Fibroblast of the aortic adventitia (primary cell): ENCODE measurements at places on chromosomes 16 and 17. TPM values are rescaled to one million over a fixed set of nuclear protein-coding genes. Genes with fewer than 3 reads are reported as not detected.

DNA sequence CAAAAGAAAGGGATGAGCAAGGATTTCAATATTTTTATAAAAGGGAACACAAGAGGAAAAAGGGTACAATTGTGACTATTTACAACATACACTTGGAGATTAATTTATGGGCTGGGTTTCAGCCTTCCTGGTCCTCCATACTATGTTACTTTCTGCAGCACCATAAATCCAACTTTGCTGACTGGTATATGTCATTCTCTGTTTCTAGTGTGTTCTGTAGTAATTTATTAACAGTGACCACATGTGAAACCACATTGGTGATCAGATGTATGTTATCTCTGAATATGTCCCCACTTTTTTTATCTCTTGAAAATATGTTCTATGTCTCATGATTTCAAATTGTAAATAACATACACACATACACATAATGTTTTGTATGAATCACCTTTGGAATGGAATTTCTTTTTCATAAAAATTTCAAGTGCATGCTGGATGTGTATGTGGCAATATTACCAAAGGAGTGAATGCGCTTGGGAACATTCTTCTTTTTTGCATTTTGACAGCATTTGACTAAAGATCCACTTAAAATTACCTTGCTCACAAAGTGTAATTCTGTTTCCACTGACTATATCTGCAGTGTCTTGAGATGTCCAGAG, 2.9 kb upstream of the LYRM9 start:
- DNase-seq = no peak

DNA sequence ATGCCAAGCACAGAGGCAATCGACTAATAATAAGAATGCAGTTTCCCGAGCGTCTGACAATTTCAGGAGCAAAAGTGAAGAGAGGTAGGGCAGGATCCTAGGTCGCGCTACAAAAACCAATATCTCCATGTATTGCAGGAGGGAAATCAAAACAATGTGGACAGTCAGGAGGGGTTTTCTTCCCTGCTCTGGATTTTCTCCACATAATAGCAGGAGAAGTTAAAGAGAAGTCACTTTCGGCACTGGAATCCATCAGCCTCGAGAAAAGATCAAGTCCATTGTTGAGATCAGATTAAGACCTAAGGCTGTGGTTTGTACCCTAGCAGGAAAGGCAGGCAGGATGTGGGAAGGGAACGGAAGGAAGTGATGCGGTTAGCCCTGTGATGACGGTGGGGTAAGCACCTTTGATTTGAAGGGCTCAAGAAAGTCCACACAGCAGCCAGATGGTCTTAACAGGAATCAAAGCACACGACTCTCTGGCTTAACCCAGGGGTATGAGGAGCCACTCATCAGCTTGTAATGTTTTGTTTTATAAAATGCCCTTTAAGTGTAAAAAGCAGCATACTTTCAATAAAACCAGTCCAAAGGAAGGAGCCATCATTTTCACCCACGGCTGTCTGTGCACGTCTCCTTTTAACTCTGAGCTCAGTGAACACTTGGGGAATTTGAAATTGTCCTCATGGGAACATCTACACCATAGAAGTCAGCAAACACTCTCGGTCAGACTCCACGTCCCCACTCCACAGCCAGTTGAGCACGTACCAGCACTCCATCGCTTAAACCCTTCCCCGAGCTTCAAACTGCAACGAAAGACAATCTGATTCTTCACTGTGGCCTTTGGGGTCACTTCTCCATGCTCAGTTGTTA, 15.8 kb upstream of the AKTIP start:
- DNase-seq = peak; percentile 72

DNA sequence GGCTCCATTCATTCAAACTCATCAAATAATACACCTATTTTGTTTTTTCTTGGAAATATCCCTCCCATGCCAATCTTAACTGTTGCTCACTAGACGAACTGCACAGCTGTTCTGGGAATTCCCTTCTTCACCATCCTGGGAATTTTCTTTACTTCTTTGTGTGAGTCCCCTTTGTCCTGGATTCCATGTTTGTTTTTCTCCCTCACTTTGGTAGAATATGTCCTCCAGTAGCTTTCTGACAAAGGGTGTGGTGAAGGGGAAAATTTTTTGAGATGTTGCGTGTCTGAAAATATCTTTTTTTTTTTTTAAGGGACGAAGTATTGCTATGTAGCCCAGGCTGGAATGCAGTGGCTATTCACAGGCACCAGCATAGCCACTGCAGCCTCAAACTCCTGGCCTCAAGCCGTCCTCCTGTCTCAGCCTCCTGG, 17.2 kb upstream of the UTP6 start:
- DNase-seq = no peak

GRCh38 chr17:47611372-47612350, 38.1 kb upstream of the KPNB1 start:
- no peak for DNase-seq

DNA sequence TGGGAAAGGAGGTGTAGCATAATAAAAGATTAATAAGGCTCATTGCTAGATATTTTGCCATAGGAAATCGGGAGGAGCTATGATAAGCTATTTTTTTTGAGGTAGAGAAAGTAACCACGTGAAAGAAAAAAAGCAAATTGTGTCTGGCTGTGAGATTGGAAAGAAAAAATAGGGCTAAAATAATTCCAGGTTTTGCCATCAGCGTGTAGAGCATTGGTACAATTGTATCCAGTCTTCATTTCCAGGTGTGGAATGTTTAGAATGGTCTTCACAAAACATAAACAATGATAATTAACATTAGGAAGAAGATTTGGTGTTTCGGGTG, 1.1 kb downstream of the TANC2 start:
- no peak for DNase-seq

DNA sequence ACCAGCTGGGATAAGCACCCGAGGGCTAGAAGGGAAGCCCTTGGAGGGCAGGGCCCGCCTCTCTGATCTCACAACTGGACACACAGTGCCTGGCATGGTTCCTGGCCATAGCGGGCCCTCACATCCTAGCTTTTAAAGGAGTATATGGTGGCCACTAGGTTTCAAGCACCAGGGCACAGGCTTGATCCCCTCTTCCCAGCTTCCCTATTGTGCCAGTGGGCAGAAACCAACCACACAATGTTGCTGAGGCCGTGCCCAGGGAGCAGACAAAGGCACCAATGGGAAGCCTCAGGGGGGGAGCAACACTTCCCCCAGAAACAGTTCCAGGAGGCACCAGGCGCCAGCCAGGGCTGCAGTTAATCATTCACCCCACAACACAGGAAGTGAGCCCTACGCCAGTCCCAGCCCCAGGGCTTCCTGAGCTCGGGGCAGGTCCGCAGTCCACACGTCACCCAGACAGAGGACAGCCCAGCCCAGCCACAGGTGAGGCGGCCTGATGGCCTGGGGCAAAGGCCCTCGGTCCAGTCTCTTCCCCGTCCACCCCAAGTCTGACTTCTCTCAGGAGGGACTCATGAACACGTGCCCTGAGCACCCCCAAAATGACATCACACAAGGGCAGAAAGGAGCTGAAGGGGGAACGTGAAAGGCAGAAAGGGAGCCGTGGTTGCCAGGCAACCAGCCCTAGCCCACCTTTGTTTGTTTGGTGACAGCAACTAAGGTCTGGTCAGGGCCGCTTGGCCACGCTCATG, 12.8 kb downstream of the SMIM5 start:
- DNase-seq = no peak

GRCh38 chr17:61488878-61489718, 36.9 kb downstream of the TBX4 start:
- DNase-seq = no peak

GRCh38 chr16:72125635-72126428, 32.2 kb downstream of the DHX38 start:
- DNase-seq = no peak

- DNase-seq = no peak
These were observed 19.4 kb downstream of the CLUH start for GRCh38 chr17:2691965-2692780.

DNA sequence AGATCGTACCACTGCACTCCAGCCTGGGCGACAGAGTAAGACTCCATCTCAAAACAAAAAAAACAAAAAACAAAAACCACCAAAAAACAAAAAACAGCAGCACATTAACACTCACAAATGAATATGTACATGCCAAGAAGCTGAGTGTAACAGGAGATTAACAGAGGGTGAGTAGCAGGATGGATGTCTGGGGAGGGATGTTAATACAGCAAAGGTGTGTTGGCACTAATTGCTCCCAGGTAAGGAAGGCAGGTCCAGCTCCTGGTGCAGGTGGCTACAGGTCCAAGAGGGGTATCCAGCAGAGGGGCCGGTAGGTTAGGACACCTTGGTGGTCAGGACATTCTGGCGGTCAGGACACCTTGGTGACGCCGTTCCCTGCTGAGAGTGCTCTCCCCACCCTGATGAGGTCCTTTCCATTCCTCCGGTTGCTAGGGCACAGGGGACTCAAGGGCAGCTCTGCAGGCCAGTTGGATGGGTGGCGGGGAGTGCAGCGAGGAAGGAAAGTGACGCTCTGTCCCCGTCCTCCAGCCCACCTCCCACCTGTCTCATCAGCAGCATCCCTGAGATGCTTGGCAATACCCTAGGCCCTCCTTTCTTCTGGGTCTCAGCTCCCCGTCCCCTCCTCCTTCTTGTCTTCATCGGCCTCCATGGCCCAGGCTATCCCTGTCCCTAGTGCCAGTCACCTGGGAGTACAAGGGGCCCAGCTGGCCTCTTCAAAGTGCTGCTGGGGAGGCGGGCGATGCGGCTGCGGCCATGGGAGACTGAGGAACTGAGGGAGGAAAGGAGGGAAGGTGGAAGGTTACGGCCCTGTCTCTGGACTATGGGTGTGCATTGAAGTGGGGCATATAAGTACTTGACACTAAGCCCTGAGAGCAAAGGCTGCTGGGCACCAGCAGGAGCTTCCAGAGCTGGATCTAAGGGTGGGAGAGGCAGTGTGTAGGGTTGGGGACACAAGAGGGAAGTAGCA, 10.7 kb upstream of the GFAP start:
- DNase-seq = no peak

DNA sequence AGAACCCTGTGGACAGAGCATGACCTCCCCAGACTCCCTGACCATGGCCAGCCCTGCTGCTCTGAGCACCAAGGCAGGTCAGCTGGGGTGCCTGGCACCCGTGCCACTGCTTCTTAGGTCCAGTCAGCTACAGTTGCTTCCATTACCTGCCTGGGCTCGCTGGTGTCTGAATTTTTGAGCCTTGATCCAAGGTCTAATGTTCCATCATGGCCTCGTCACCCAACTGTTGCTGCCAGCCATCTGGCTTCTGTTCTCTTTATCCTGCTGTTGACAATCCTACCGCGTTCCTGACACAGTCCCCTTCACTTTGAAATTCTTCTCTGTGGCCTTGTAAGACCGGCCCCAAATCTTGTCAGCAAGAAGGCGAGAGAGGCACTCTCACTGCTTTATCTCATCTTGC, 16.7 kb downstream of the GLYR1 start:
- DNase-seq = no peak

DNA sequence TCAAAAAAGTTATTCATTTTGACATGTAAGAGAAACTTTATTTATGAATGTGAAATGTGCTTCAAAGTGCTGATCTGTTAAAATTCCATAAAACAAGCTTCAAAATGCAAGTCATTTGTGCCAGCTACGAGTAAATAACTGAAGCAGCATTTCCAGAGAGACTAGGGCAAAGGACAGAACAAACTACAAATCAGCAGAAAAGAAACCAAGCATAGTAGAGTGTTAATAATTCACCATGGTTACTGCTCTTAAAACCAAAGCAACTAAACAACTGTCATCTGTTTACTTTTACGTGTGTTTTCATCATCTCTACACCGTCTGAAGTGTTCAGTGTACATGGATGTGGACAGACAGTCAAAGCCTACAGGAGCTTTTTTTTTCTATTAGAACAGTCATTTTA, 1.6 kb upstream of the ASPA start:
- DNase-seq = peak; percentile 6

DNA sequence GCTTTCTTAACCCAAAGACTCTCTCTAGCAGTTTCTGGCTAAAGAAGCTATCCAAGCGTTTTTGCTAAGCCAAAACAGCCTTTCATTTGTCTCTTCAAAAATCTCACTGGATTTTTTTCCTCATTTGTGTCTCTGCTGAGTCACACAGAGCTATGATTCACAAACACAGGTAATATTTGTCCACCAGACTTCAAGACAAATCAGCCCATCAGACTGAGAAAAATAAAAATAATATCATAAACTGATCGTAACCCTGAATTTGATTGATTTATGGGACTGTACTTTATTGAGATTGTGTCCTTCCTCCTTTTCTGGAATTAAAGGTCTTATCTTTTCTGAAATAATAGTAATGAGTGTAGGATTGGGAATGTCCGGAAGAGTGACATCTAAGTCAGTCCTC, 25.8 kb downstream of the TRIM16 start:
- no peak for DNase-seq

DNA sequence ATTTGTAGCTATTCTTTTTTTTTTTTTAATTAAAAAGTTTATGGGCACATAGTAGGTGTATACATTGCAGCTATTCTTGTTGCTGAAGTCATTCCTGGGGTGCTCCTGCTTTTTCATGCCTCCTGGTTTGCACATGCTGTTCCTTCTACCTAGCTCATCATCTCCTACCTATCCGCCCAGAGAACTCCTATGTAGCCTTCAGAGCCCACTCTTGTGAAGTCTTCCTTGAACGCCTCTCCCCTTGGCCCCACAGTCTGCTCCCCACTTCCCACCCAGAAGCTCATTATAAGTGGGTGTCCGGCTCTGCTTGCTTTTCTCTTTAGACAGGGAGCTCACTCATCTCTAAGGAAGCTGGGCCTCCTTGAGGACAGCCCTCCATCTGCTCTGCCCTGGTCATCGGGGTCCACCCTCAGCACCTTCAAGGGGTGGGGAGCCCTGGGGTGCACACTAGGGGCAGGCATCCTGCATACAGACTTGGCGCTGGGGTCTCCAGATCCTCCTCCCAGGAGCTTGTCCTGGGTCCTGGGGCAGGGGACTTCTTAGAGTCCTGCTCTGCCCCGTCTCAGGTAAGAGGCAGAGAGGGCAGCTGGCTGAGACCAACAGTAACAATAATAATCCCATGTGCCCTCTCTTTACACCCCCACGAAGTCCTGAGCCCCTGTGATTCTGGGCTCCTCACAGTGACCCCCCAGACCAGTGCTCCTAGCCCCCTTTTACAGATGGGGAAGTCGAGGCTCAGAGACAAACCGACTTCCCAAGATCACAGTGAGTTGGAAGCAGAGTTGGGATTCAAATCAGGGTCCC, 3.5 kb upstream of the B9D1 start:
- no peak for DNase-seq

Gene CCL3
- total RNA-seq = 0.18 TPM in 1 of 2 replicates, not detected in the other

Gene TRIM16
- 36.7 and 60.4 TPM in 2 replicates for total RNA-seq

Gene KRT17
- 0.57 TPM in 1 of 2 replicates, not detected in the other for total RNA-seq

Gene TNFRSF12A
- total RNA-seq = 26.7 and 124 TPM in 2 replicates

Gene SNX20
- total RNA-seq = not detected in 2 replicates

Gene SLC16A11
- total RNA-seq = 0.27 and 2.4 TPM in 2 replicates

Gene HOXB6
- total RNA-seq = 0.63 and 13.1 TPM in 2 replicates
